ENCODE measurements at places on chromosomes 12 and 14. TPM values are rescaled to one million over a fixed set of nuclear protein-coding genes. Genes with fewer than 3 reads are reported as not detected.

Gene SCARB1
- 54.8 TPM for total RNA-seq

Gene CLEC14A
- not detected for total RNA-seq

Gene SOAT2
- not detected for total RNA-seq

DNA sequence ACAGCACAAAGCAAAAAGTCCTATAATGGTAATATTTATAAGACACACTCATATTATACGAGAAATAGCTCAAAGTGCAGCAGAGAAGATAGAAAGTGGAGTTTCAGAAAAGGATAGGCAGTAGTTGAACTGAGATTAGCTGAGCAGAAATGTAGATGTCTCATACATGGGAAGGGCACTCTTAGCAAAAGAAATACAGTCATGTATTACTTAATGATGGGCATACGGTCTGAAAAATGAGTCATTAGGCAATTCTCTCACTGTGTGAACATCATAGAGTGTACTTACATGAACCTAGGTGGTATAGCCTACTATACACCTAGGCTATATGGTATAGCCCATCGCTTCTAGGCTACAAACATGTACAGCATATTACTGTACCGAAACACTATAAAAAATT, 671.3 kb downstream of the RPS29 start:
- no peak overlapping the region for H3K4me3 ChIP-seq
- H3K4me1 ChIP-seq = no peaks in the 10 kb centered on the region
- H3K36me3 ChIP-seq = peaks cover 3% of the 10 kb centered on the region
- no peaks in the 10 kb centered on the region for H3K27me3 ChIP-seq
- no peak overlapping the region for H3K27ac ChIP-seq
- no peak for DNase-seq

- H3K36me3 ChIP-seq = no peaks in the 10 kb centered on the region
- H3K4me3 ChIP-seq = no peak overlapping the region
- no peak for DNase-seq
- H3K4me1 ChIP-seq = peaks cover 13% of the 10 kb centered on the region
- H3K27ac ChIP-seq = no peak overlapping the region
Measured at GRCh38 chr12:3988519-3989217, 115.5 kb upstream of the PARP11 start.

GRCh38 chr12:4881266-4882064, 28.2 kb upstream of the KCNA1 start:
- DNase-seq = no peak
- no peak overlapping the region for H3K4me3 ChIP-seq
- H3K27me3 ChIP-seq = peaks cover 58% of the 10 kb centered on the region
- H3K4me1 ChIP-seq = no peaks in the 10 kb centered on the region
- no peak overlapping the region for H3K27ac ChIP-seq

DNA sequence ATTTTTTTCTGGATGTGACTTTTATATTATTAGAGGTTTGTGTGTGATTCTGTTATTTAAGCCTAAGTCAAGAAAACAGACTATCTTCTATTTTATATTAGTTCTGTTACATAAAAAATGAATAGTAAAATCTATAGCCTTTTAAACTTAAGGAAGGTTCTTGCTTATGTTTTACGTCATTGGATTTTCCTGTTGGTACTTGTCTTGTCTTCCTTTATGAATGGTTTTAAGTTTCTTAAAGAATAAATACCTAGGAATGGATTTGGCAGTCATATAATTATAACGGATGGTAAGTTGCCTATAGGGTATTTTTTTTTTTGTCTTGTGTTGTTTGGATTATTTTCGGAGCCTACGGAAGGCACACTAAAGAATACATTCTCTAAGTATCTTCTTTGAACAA, 161.8 kb upstream of the PTPRQ start:
- DNase-seq = no peak
- H3K36me3 ChIP-seq = no peaks in the 10 kb centered on the region
- H3K27me3 ChIP-seq = no peaks in the 10 kb centered on the region
